Activated naive CD8-positive, alpha-beta T cell treated with anti-CD3 and anti-CD28 coated beads, Interleukin-2, amount 10 ng/mL, durations not matched to agents 7 days and 5 days (primary cell): ENCODE measurements at places on chromosomes 7 and 10. TPM values are rescaled to one million over a fixed set of nuclear protein-coding genes. Genes with fewer than 3 reads are reported as not detected.
A peak's percentile ranks its signal among the peaks of the same experiment; 100 is the strongest.

The NEUROD6 gene
- not detected for total RNA-seq

GRCh38 chr7:7220821-7221220 lies 38.5 kb downstream of the C1GALT1 start:
- no peak for DNase-seq

- DNase-seq, result no peak
Observed at GRCh38 chr10:1240341-1240775, 184.2 kb downstream of the WDR37 start.

GRCh38 chr10:100338434-100339036 lies 8.5 kb upstream of the SCD start:
- peak; percentile 84 for DNase-seq

DNA sequence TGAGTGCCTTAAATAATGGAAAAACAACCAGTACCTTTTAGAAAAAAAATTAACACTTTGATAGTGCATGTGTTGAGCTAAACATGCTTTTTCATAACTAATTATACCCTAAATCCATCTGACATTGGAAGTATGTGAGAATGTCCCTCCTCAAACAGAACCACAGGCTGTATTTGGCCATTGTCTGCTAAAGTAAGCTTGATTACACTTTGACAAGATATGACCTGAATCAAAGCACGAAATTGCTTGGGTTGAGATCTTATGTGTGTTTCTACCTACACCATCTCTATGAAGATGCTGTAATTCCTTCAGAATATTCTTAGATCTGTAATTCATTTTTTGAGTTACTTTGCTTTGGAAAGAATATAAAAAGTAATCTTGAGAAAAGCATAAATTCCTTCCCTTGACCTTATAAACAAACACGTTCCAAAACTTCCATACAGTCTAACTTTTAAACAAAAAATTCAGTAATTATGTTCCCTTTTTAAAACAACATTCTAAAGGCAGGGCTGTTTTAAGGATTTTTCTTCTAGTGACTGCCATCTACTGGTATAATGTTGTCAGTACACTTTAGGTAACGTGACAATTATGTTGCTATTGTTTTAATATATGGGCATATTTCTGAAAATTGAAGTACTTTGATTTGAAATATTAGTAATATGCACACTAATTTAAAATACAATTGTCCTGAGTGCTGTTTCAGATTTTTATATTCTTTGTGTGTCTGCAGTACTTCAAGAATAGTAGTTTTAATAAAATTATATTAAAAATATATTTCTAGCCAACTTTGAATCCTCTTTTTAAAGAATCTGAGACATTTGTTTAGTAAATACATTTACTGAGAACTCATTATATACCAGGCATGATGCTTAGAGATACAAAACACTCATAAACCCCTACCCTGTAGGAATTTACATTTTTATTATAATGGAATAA lies 20.9 kb downstream of the CD36 start:
- DNase-seq, result no peak

The SLIT1 gene
- total RNA-seq, result 0.44 TPM
